ENCODE measurements at places on chromosomes 16 and 17. TPM values are rescaled to one million over a fixed set of nuclear protein-coding genes. Genes with fewer than 3 reads are reported as not detected.

Gene TBC1D26
- total RNA-seq, result not detected

DNA sequence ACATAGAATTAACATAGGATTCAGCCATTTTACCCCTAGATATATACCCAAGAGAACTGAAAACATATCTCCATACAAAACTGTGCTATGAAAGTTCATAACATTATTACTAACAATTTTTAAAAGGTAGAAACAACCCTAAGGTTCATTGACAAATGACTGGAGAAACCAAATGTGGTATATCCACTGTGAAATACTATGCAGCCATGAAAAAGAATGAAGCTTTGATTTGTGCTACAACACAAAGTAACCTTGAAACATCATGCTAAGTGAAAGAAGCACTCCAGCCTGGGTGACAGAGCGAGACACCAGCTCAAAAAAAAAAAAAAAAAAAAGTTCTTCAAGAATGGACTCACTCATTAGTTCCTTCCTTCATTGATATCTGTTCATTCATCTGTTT lies 580 bp downstream of the CD300LD start:
- DNase-seq, result no peak

DNA sequence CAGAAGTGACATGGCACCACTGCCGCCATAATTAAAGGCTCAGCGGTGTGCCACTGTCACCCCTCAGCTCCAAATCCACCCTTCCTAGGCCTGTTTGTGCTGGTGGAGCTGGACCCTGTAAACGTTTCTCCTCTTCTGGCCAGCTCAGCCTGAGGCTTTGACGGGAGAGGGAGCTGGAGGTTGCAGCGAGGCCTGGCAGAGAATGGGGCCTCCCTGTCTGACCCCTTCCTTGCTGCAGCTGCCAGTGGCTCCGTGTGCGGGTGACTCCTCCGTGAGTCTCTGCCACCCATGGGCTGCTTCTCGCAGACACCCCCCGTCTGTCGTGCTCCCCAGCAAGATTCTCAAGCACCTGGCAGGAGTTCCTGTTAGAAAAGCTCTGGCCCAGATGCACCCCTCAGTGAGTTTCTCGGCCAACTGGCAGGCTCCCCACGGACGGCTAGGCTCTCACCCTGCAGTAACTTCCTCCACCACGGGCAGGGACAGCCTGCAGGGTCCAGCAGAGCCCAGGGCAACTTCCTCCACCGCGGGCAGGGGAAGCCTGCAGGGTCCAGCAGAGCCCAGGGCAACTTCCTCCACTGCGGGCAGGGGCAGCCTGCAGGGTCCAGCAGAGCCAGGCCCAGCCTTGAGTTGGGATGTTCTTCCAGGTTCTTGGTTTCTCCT lies 4.7 kb upstream of the CHMP6 start:
- DNase-seq, result no peak

GRCh38 chr17:37375706-37376105 lies at the start of gene C17orf78:
C17orf78 (plus strand) TSS chr17:37375985; CDS start chr17:37376093, 108 bp downstream.
- no peak for DNase-seq

DNA sequence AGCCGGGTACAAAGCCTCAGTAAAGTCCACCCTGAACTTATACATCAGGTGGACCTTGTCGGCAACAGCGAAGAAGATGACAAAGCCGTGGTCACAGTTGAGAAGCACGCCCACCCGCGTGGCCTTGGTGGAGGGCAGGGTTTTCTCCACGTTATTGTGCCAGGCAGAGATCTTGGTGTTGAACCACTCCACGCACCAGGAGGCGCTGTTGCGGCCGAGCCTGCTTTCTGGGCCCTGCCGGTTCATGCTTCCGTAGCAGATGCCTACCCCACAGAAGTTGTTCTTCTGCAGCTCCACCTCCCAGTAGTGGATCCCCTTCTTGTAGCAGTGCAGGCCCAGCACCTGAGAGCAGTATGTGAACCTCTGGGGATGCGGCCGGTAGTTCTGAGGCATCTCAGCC lies 22.1 kb downstream of the TRIM25 start:
- peak; percentile 72 for DNase-seq

DNA sequence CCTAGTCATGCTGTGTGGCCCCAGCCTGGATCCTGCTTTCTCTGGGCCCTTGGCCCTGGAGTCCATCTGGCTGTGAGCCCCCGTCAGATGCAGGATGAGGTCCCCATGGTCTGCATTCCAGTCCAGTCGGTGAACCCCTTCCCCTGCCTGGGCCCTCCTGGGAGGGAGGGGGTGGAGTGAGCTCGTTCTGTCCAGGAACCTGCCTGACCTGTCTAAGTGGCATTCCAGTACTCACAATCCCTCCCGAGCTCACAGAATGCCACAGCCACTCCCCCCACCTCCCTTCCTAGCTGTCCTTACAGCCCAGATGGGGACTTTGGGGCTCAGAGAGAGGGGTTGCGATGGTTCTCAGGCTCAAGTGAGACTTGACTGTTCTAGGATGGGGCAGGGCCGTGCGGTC lies 15.5 kb downstream of the SPNS2 start:
- DNase-seq, result no peak

- DNase-seq, result peak; percentile 97
Measured at GRCh38 chr17:29148790-29149430, 31.3 kb downstream of the MYO18A start.

- no peak for DNase-seq
Measured at GRCh38 chr17:37640015-37640414, 3.2 kb downstream of the DDX52 start.

All from natural killer cell (primary cell).